ENCODE measurements at places on chromosomes 2 and 18.

GRCh38 chr2:75574106-75574505 lies 13.4 kb upstream of the EVA1A start:
- DNase-seq: no peak

- no peak for DNase-seq
Observed at GRCh38 chr2:37893327-37893726, 31.8 kb upstream of the RMDN2 start.

- no peak for DNase-seq
Observed at GRCh38 chr18:2891526-2892431, 45.0 kb downstream of the EMILIN2 start.

DNA sequence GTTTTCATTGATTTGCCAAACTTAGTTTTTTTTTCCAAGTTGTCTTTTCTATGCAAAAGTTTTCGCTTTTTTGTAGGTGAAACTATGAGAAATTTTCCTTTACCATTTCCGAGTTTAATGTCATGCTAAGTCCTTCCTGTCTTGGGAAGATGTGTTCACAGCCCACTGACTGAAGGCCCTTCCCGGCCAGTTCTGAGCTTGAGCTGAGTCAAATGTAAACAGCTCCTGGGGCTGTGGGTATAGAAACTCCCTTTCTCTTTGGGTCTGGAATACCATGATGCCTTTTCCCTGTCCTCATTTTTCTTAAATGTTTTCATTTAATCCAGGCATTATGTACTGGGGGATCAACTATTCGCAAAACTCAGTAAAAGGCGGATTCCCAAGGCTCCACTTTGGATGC lies 69.8 kb upstream of the IL1R1 start:
- no peak for DNase-seq

GRCh38 chr2:64406407-64406774 lies 47.6 kb upstream of the LGALSL start:
- DNase-seq: no peak

DNA sequence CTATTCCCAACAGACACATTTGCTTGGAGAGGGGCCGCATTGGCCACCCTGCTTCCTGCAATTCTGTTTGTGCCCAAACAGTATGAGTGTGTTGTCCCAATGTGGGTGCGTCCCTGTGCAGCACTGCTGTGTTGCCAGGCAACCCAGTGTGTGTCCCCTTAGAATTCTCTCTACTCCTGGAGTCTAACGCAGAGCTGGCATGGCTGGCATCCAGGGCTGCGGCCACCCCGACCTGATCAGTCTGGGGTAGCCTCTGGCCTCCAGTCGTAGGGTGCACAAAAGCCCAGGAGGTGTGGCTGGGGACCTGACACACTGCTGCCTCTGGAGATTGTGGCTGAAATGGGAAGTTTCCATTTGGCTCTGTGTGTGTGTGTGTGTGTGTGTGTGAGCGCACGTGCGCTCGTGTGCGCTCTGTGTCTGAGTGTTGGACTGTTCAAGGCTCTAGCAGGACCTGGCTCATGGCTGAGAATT lies 48.0 kb downstream of the TEX44 start:
- no peak for DNase-seq

- DNase-seq: no peak
Observed at GRCh38 chr18:47141289-47141688, 9.0 kb downstream of the HDHD2 start.

GRCh38 chr2:185522472-185522871 lies 216.1 kb upstream of the FSIP2 start:
- no peak for DNase-seq

DNA sequence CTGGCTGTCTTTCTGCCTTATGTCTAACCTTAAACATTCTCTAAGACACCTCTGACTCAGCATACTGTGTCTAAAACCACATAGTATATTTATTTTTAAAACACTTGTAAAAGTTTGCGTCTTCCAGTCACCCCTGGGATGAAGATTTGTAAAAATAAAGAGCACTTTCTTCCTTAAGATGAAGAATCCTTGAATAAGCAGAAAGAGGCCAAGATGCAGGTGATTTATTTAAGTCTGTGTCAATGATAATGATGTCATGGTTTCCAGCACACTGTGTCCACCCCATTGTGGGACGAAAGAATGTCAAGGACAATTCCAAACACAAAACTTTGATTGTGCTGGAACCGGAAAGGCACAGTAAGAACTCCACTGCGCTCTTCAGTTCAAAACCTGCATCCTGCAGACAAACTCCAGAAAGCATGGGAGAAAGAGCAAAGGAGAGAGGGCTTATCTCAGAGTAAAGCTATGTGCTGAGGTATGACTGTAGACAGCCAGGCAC lies 92.9 kb downstream of the ZEB2 start:
- no peak for DNase-seq

- no peak for DNase-seq
Observed at GRCh38 chr2:167966937-167967913, 280.2 kb downstream of the STK39 start.

- DNase-seq: no peak
Observed at GRCh38 chr2:128651000-128651399, 332.3 kb upstream of the HS6ST1 start.

- DNase-seq: no peak
Observed at GRCh38 chr2:62489162-62489561, 16.8 kb downstream of the TMEM17 start.

DNA sequence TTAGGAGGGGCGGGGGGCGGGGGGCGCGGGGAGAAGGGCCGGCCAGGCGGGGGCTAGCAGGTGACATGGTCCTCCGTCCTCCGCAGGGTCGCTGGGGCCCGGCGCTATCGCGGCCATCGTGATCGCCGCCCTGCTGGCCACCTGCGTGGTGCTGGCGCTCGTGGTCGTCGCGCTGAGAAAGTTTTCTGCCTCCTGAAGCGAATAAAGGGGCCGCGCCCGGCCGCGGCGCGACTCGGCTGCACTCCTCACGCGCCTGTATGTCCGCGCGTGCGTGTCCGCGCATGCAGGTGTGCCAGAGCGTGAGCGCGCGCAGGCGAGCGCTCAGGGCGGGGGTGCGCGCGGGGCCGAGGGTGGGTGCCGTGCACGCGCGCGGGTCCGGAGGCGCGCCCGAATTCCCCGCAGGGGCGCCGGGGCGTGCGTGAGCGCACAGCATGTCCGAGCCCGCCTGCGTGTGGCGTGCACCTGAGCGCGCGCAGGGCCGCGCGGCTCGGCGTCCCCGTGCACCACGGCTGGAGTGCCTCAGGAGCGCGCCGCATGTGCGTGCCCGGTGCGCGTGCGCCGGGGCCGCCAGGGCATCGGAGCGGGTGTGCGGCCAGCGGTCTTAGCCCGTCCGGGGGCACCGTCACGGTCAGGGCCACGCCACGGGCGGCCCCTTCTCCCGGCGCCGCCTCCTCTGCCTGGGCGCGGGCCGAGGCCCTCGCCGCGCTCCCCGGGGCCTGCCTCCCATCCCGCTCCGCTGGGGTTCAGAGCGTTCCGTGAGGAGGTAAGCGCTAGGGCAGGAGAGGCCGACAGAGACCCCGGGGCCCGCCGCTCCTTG lies 6.3 kb downstream of the SNORC start:
- peak; percentile 37 for DNase-seq

GRCh38 chr2:15049096-15049993 lies 416.8 kb downstream of the LRATD1 start:
- DNase-seq: no peak

DNA sequence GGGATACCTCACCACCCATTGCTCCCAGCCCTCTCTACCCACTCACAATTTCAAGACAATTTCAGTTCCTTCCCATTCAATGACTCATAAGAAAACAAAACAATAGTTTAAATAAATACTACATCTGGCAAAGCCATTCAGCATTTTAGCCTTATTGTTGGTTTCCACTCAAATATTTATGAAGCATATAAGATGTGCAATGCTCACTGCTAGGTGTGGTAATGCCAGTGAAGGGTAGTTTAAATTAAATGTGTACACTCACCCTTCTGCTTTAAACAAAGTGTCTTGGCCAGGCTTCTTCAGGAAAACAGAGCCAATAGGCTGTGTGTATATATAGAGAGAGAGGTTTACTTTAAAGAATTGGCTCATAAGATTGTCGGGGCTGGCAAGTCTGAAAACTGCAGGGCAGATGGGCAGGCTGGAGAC lies 37.0 kb downstream of the INO80C start:
- DNase-seq: no peak

GRCh38 chr18:32550963-32551362 lies 80.3 kb upstream of the GAREM1 start:
- no peak for DNase-seq

GRCh38 chr2:240453461-240454105 lies 18.1 kb downstream of the GPC1 start:
- no peak for DNase-seq

- DNase-seq: no peak
Observed at GRCh38 chr18:45458033-45458432, 157.2 kb upstream of the SLC14A2 start.
